ENCODE measurements at places on chromosomes 6 and 20.

GRCh38 chr20:23269954-23270353, 80.6 kb upstream of the NXT1 start:
- no peak for DNase-seq

- no peak for DNase-seq
Measured at GRCh38 chr20:45407783-45408645, at the start of gene DBNDD2. DBNDD2 (plus strand) TSS chr20:45408289; CDS start chr20:45408468, 179 bp downstream.

GRCh38 chr20:52496191-52496590, 304.6 kb upstream of the ZFP64 start:
- DNase-seq, result no peak

DNA sequence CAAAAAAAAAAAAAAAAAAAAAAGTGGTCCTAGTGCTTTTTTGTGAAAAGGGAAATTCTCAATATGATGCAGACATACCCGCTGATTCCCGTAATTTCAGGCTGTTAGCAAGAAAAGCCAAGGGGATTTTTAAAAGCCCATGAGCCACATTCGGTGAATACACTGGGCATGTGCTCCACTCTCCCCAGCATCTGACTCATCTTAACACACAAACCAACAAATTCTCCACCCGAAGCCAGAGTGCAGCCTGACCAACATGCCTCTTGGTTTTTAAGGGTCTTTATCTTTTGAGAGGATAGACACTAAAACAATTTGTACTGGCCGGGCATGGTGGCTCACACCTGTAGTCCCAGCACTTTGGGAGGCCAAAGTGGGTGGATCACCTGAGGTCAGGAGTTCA, 45.5 kb upstream of the CD83 start:
- no peak for DNase-seq

DNA sequence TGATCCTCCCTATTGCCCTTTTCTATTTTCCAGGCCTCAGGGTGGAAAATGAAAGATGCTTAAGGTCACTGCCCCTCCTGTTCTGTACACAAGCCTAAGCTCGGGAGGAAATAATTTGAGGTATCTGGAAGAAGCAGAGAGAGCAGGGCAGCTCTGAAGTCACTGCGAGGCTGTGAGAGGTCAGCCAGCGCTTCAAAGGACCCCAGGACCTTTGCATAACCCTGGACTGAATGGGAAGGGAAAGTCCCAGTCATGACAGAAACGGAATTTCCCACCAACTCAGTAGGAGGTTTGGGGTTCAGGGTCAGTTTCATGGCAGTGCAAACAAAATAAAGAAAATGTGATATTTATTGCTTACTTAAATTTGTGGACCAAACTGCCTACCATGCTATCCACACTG, 58.1 kb downstream of the LRFN2 start:
- no peak for DNase-seq

DNA sequence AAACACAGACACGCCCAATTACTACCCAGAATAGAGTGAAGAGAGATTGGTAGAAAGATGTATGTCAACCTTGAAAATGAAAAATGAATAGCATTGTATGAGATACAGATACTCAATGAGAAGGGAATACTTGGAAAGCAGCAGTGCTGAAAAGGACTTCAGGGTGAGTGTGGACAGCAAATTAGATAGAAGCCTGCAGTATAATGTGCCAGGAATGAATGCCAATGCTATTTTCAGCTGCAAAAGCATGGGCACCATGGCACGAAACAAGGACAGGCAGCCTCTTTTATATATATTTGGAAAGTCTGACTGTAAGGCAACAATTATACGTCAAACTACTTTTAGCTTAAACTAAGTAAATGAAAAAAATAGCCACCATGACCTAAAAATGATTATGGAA, 118.2 kb downstream of the PTCHD4 start:
- DNase-seq, result no peak

GRCh38 chr20:46934746-46935287, 40.2 kb downstream of the EYA2 start:
- no peak for DNase-seq

DNA sequence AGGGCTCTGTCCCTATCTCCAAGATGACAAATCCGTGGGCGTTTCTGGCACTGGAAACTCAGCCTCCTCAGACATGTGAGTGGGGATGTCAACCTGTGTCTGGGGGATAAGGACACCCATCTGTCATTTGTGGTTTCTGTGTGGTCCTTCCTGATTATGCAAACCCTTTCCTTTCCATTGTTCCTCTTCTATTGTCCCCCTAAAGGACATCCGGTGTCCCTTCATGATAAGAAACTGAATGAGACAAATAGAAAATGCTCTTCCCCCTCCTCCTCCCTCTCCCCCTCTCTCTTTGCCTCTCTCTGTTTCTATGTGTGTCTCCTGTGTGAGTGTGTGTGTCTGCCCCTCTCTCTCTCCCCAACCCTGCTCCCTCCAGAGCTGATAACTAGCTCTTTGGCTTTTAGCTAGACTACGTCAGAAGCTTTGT, 11.5 kb upstream of the GLP1R start:
- DNase-seq, result no peak

DNA sequence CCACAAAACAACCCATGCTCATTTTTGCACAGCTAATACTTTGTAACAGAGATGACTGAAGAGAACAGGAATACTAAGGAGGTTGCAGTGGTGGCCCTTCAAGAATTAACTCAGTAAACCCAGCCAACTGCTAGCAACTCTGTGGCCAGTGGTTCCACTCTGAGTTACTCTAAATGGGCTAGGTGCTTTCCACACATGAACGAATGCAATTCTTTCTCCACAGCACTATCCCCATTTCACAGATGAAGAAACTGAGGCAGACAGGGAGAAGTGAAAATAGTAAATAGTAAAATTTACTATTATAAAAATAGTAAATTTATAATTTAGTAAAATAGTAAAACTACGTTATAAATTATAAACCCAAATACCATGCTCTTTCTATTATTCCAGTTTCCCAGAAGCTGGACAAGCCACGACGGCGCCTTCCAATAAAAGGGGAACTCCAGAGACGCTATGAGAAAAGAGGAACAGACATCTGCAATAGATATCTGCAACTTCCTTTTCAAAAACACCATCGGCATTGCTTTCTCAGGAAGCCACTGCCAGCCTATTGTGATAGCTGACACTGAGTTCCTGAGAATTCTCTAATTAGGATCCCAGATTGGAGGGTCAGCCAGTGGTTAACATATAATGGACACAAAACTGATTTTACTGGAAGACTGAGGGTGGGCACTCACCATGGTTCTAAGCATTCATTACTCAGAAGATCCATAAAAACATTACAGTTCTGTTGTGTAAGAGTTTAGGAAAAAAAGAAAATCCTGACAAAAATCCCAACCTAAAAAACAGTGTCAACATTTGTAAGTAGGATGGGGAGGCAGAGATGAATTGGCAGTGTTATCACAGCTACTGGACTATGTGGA, 16.2 kb downstream of the FKBP1A start:
- DNase-seq, result no peak

Data from stimulated activated CD8-positive, alpha-beta memory T cell treated with anti-CD3 and anti-CD28 coated beads, Interleukin-7, amount 100 ng/mL, for 1 hour (primary cell).